ENCODE measurements at places on chromosomes 16 and 17.

DNA sequence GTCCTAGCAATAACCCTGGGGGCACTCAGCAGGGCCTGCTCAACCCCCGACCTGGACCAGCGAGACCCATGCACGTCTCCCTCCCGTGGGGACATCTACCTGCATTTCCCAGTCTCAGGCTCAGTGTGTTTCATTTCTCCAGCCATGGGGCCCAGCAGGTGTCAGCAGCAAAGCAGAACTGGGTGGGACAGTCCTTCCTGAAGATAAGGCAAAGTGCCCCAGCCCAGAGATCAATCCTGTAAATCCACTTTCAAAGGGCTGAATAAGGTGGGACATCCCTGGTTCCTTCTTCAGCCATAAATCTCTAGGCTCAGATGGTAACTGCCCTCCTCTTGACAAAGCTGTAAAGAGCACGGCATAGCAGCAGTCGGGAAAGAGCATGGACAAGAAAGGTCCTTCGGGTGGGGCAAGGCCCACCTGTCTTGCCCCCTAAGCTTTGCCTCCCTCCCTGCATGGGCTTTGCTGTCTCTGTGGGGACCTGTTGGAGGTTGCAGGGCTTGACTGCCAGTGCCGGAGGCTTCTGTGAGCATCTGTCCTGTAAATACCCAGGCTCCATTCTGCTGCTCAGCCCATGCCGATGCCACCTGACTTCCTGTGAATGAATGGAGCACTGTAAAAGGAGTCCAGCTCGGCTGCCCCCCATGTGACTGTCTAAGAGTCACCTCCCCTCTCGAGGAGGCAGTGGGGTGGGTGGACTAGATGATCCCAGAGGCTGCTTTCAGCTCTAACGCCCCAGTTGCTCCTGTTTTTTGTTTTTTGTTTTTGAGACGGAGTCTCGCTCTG is 84.8 kb upstream of the TBC1D3K start:
- no peak for DNase-seq

- peak; percentile 82 for DNase-seq
Measured at GRCh38 chr17:21287703-21288449, 3.4 kb downstream of the MAP2K3 start.

DNA sequence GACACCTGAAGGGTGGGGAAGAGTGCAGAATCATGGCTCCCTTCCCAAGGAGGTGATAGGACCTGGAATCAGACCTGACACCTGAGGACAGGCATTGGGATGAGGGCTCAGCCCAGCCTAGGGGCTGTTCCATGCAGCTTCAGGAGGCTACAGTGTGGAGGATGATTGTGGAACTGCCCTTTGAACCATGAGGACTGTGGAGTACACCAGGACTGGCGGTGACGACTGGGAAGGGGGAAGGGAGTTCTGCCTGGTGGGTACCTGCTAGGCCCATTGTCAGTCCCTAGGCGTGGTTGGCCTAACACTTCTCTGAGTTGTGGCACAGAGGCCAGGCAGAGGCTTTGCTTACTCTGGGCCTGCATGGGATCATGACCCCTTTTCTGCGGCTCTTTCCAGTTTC is 76.1 kb downstream of the MPRIP start:
- no peak for DNase-seq

- DNase-seq: no peak
Measured at GRCh38 chr17:79591014-79591590, 19.7 kb downstream of the RBFOX3 start.

DNA sequence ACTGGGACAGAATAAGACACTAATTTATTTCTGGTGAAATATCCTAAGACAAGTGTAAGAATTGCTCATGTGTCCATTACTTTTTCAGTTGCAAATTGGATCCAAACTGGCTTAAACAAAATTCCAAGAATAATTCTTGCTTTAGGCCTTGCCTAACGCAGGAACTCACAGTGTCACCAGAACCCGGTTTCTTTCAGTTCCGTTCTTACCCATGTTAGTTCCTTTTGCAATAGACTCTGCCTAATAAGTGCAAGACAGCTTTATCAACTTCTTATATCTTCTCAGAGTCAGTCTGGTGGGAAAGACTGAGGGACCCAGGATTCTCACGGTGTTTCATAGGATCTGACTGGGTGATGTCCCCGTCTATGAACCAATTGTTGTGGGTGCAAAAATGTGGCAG is 24.7 kb downstream of the GDE1 start:
- no peak for DNase-seq

GRCh38 chr17:21689604-21690003 is 2.7 kb upstream of the KCNJ18 start:
- no peak for DNase-seq

GRCh38 chr17:58324409-58325288 is 3.9 kb downstream of the TSPOAP1 start:
- DNase-seq: no peak

GRCh38 chr16:23700509-23700908 is 12.5 kb downstream of the ERN2 start:
- DNase-seq: no peak

GRCh38 chr17:58677194-58677880 is 14.5 kb downstream of the TEX14 start:
- no peak for DNase-seq

DNA sequence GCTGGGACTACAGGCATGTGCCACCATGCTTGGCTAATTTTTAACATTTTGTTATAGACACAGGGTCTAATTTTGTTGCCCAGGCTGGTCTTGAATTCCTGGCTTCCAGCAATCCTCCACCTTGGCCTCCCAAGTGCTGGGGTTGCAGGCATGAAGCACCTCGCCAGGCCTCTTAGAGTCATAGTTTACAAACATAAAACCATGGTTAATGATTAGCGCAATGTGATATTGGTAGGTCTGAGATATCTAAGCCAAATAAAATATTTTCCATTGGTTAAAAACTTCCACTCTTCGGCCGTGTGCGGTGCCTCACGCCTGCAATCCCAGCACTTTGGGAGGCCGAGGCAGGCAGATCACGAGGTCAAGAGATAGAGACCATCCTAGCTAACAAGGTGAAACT is 16.6 kb downstream of the TXNDC11 start:
- no peak for DNase-seq

GRCh38 chr17:82900741-82901140 is 60.9 kb upstream of the ZNF750 start:
- DNase-seq: no peak

- DNase-seq: no peak
Measured at GRCh38 chr16:85996843-85997242, 97.9 kb downstream of the IRF8 start.

DNA sequence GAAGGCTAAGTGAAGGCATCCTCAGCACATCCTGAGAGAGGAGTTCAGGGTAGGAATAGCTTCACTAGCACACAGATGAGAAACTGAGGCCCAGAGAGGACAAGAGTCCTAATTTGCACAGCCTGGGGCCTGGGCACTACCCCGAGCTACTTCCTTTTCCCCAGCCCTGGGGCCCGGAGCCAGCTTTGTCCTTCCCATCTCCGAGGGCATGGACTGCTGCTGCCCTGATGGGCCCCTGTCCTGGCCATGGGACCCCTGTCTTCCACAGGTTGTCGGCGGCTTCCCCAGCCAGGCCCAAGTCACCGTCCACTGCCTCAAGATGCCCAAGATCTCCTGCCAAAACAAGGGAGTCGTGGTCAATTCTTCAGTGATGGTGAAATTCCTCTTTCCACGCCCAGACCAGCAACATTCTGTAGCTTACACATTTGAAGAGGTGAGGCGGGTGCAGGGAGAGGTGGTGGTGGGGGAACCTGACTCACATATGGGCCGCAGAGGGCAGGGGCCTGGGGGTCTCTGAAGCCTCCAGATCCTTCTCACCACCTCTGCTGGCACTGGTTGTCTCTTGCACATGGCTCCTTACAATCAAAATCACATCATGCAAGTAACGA is 11.4 kb upstream of the NLRC5 start:
- no peak for DNase-seq

DNA sequence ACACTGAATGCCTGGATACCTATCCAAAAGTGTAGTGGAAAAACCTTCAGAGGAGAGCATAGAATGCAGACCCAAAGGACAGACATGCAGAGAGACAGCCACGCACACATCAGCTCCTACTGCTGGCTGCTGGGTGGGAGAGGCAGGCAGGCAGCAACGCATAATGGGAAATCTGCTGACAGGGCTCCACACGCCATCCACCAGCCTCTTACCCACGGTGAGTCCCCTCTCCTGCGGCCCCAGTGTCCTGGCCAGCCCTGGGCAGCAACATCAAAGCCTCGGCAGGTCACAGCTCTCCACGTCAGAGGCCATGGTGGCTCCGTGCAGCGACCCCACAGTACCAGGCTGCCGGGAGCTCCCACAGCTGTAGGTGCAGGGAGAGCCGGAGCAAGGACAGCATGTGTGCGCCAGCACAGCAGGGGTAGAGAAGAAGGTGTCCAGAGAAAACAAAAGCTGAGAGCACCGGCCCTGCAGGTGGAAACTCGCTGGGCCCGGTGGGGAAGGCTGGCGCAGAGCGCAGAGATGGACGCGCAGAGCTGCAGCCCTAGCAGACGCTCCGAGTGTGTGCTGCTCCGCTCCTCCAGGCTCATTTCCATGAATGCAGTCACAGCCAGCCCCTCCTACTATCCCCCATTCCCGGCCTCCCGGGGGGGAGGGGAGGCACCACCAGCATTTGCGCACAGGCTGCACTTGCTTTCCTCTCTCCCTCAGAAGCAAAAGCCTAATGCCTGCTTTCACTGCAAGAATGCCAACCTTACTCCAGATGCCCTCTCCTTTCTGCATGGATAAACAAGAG is 58.9 kb downstream of the CYTH1 start:
- no peak for DNase-seq

DNA sequence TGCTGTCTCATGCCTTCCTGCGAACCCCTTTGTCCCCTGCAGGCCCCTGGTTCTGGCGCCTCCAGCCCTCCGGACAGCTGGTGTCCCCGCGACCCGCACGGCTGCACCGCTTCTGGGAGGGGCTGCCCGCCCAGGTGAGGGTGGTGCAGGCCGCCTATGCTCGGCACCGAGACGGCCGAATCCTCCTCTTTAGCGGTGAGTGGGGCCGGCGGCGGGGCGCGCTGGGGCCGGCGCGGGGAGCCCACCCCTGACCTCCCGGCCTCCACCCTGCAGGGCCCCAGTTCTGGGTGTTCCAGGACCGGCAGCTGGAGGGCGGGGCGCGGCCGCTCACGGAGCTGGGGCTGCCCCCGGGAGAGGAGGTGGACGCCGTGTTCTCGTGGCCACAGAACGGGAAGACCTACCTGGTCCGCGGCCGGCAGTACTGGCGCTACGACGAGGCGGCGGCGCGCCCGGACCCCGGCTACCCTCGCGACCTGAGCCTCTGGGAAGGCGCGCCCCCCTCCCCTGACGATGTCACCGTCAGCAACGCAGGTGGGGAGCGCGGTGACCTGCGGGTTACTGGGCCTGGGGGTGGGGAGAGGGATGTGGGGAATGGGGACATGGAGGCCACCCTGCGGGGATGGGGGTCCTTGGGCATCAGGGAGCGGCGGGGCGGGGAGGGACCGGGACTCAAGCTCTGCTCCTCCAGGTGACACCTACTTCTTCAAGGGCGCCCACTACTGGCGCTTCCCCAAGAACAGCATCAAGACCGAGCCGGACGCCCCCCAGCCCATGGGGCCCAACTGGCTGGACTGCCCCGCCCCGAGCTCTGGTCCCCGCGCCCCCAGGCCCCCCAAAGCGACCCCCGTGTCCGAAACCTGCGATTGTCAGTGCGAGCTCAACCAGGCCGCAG is 7.1 kb upstream of the IL32 start:
- no peak for DNase-seq

- DNase-seq: no peak
Measured at GRCh38 chr17:266701-267667, 85.5 kb upstream of the DOC2B start.

DNA sequence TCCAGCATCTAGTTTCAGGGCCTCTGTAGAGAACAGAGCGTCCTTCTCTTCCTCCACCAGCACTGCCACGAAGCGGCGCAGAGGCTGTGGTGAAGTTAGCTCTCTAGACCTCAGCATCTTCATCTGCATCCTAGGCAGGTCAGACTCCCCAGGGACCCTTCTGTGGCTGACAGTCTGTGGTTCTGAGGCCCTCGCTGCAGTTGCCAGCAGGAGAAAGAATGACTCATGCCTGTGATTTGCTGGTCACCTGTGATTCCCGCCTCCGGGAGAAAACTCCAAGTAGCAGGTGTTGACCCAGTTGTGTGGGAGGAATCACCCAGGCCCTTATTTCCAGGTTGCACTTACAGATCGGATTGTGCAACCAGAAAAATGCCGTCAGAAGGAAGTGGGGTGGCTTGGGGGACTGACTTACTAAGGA is 117.3 kb upstream of the CACNG5 start:
- no peak for DNase-seq

DNA sequence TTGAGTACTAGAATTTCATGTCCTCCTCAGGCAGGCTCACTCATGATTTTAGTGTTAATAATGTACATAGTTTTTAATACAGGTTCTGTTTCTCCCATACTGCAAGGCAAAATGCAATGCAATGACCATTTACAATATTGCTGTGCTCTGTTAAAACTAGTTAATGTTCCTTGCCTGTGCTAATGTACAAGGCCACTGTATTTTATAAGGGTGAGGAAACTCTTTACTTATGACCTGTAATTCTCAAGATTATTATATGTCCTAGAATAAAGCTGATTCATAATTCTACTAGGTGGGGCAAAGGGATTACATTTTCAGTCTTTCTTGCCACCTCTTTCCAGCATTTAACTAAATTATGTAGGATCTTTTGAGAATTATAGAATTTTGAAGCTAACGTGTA is 19.4 kb downstream of the TMIGD1 start:
- no peak for DNase-seq

GRCh38 chr16:72644911-72645310 is 403.0 kb downstream of the ZFHX3 start:
- DNase-seq: no peak

DNA sequence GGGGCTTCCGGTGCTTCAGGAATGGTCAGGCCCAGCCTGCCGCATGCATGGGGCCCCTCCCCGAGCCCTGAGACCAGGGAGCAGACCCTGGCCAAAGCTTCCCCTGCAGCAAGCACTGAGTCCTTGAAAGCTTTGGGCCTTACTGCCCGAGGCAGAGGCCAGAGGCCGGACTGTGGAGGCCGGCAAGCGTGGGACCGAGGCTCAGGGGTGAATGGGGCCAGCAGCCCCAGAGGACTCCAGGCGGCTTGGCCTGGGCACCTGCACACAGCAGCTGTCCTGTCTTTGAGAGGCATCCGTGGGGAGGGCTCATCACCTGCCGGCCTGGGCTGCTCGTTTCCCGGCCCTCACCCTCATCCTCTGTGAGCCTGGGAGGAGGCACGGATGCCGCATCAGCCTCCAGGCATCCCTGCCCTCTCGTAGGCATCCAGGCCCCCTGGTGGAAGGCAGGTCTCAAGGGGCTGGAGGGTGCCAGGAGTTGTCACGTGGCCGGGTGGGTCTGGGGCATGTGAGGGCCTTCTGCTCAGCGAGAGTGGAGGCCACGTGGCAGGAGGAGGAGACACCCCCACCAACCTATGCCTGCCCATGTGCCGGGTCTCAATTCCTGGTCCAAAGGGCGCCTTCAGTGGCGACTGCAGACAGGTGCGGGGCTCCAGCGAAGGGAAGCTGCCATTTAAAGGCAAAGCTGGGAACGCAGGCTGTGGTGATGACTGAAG is 31.4 kb downstream of the CACNA1H start:
- DNase-seq: no peak

- no peak for DNase-seq
Measured at GRCh38 chr16:29811896-29812665, at the start of gene PRRT2. Gene PRRT2 (plus strand): TSS chr16:29812193. CDS start chr16:29813055, 862 bp downstream.

- DNase-seq: no peak
Measured at GRCh38 chr17:66373944-66374817, 71.8 kb downstream of the PRKCA start.

- no peak for DNase-seq
Measured at GRCh38 chr17:49928837-49929475, 40.0 kb upstream of the DLX4 start.
